Left ventricle myocardium inferior (tissue), 1 donor: ENCODE measurements at places on chromosomes 16 and 17. TPM values are rescaled to one million over a fixed set of nuclear protein-coding genes. Genes with fewer than 3 reads are reported as not detected.

The OGFOD3 gene
- total RNA-seq: 28.0 TPM

The PRDM7 gene
- total RNA-seq: not detected

The CSF3 gene
- not detected for total RNA-seq

The MYH3 gene
- 0.88 TPM for total RNA-seq

The DNASE1 gene
- 7.7 TPM for total RNA-seq

DNA sequence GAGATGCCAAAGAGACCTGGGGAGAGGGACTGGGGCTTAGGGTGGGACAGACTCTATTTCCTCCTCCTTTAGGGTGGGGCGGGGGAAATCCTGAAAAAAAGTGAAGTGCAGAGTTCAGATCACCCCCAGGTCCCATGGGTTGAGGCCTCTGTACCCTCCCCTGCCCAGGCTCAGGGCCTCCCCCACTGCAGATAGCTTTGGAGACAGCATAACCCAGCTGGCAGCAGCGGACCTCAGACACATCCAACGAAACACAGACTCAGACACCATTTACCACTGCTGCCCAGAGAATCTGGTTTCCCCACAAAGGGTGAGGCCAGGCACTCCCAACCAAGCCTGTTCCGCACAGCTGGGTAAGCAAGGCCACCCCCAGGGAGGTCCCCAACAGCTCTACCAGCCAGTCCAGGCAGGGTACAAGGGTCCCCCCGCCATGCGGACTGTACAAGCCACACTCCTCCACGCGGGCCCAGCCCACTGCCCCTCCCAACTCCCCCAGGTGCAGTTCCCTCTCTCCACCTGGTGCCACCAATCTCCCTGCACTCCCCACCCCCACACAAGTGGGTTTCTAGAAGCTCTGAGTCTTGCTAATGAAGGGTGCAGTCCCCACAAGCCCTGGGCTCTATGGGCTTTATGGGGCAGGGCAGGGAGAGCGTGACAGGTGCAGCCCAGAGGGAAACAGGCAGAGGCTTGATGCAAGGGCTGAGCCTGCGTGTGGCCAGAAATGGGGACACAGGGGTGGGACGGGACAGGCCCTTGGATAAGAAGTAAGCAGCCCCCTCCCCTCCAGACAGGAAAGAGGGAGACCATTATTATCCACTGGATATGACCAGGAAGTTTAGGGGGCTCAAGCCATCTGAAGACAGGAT is 8.9 kb downstream of the RHBDF2 start:
- no peak for DNase-seq

- DNase-seq: peak; percentile 58
These were observed 50.9 kb downstream of the CDH11 start for GRCh38 chr16:65070831-65071432.

DNA sequence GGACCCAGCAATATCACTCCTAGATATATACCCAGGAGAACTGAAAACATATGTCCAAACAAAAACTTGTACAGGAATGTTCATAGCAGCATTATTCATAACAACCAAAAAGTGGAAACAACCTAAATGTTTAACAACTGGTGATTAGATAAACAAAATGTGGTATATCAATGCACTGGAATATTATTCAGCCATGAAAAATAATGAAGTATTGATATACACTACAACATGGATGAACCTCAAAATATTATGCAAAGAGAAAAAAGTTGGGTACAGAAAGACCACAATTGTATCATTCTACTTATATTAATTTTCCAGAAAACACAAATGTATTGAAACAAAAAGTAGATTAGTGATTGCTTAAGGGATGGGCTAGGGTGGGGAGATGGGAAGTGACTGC is 498.6 kb downstream of the GRIN2A start:
- DNase-seq: no peak

GRCh38 chr16:86142801-86143236 is 243.9 kb downstream of the IRF8 start:
- no peak for DNase-seq

DNA sequence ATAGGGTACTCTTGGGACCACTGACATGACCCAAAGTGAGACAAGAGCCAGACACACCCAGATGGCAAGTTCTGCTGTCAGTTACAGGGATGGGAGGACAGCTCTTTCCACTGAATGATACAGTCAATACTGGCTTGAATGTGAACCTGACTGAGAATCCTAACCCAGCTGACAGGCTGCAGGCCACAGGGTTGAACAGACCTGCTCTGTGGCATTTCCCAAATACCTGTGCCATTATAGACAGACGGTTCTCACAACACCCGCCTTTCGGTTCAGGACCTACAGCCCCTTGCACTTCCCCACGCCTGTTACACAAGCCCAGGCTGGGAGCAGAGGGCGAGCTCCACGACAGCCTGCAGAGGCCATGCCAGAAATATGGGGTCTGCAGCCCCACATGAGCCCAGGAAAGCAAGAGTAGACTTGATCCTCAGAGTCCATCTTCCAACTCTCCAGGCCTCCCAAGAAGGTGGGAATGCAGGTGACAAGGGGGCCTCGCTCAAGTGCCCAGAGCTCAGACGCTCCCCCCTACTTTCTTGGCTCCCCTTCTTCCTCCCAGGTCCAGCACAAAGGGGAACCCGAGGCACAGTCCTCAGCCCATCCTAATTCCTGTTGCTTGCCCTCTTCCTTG is 314.3 kb downstream of the SOX9 start:
- no peak for DNase-seq

GRCh38 chr16:89051521-89052166 is 42.0 kb upstream of the ACSF3 start:
- no peak for DNase-seq

- peak; percentile 56 for DNase-seq
These were observed 1.9 kb downstream of the MNT start for GRCh38 chr17:2398655-2399571.

DNA sequence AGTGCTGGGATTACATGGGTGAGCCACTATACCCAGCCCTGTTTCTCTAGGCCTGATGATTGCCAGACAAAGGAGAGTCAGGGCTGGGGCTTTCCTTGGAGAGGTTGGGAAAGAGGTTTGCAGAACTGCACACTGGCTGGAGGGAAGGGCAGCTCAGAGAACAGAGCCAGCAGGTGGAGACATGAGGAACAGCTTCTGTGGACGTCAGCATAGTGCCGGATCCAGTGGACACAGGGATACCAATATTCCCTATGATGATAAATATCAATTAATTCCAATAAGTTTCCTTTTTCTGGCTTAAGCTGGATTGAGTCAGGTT is 43.2 kb upstream of the SCNN1B start:
- DNase-seq: no peak

DNA sequence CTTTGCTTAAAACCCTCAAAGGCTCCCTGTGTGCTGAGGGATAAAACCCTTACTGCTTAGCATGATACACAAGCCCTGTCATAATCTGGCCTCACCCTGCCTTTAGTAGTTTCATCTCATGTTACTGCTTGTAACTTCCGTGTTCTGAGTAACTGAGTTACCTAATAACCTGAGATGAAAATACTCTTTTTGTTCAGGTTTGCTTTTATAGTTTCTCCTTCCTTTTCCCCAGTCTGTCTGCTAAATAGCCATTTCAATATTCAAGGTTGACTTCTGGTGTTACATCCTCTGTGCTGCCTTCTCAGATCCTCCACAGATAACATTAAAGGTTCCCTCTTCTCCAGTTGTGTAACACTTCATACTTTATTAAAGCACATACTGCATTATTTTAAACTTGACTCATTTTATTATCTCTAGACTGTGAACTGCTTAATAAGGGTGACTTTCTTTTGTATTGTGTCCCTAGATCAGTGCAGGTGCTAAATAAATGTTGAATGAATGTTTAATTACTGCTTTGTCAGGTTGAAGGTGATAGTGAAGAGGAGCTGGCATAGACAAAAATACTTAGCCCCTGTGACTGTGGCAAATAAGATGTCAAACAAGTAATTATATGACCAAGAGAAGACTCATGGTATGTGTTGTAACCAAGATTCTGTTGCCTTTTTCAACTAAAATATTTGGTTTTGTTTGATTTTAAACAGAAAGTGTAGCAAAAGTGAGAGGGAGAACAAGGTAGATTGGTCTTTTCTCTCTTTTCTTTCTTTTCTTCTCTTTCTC is 47.8 kb downstream of the NFAT5 start:
- DNase-seq: no peak

DNA sequence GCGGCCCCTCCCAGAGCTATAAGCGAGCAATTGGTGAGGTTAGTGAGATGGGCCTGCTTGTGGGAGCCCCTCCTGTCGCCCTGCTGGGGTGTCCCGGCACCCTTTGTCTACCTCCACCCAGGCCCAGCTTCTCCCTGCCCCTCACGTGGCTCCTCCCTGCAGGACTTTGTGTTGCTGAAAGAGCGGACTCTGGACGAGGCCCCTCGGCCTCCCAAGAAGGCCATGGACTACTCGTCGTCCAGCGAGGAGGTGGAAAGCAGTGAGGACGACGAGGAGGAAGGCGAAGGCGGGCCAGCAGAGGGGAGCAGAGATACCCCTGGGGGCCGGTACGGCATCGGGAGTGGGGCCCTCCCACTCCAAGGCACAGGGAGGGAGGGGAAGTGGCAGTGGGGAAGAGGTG is 6.1 kb upstream of the C17orf107 start:
- DNase-seq: no peak

GRCh38 chr16:13014476-13014875 is 113.1 kb downstream of the SHISA9 start:
- no peak for DNase-seq

DNA sequence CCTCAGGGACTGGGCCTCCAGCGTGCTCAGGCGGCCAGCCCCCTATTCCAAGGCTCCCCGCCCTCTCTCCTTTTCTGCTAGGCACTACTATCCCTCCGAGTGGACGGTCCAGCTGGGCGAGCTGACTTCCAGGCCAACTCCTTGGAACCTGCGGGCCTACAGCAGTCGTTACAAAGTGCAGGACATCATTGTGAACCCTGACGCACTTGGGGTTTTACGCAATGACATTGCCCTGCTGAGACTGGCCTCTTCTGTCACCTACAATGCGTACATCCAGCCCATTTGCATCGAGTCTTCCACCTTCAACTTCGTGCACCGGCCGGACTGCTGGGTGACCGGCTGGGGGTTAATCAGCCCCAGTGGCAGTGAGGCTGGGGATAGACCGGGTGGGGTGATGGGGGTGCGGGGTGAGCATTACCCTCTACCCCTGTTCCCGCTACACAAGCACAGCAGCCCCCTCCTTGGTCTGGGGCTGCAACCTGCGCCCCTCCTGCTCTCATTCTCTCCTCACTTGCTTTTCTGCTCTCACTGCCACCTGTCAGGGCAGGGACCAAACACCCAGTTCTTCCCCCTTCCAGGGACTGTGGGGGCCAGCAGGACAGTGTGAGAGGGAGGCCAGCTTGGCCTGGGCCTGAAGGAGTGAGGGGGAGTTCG is 1.1 kb downstream of the PRSS41 start:
- DNase-seq: no peak

- no peak for DNase-seq
These were observed 47.6 kb downstream of the GOSR1 start for GRCh38 chr17:30524847-30525246.

GRCh38 chr17:31582151-31582907 is 190.9 kb downstream of the RAB11FIP4 start:
- DNase-seq: peak; percentile 62

- DNase-seq: no peak
These were observed 86.9 kb downstream of the FOXL1 start for GRCh38 chr16:86665319-86665675.

- no peak for DNase-seq
These were observed 220.8 kb upstream of the TNRC6C start for GRCh38 chr17:77737442-77738265.
